ENCODE measurements at places on chromosomes 12 and 14.

DNA sequence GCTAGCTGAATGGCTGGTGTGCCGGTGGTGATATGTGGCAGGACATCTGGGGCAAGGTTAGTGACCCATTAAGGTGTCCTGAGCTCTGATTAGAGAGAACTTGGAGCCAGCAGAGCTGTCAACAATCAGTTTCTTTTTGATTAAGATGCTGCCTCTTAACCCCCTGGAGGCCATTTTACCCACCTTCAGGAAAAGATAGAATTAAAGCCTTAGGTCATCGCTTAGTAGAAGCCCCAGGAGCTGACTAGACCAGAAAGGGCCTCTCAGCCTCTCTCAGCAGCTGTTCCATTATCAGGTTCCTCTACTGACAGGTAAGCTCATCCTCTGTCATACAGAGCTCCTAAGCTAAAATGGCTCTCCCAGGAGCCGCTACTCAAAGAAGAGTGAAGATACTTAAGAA lies 339.0 kb downstream of the FUT8 start:
- H3K4me3 ChIP-seq, result no peak overlapping the region
- H3K27me3 ChIP-seq, result no peaks in the 10 kb centered on the region
- no peak overlapping the region for H3K27ac ChIP-seq
- peaks cover 31% of the 10 kb centered on the region for H3K4me1 ChIP-seq

DNA sequence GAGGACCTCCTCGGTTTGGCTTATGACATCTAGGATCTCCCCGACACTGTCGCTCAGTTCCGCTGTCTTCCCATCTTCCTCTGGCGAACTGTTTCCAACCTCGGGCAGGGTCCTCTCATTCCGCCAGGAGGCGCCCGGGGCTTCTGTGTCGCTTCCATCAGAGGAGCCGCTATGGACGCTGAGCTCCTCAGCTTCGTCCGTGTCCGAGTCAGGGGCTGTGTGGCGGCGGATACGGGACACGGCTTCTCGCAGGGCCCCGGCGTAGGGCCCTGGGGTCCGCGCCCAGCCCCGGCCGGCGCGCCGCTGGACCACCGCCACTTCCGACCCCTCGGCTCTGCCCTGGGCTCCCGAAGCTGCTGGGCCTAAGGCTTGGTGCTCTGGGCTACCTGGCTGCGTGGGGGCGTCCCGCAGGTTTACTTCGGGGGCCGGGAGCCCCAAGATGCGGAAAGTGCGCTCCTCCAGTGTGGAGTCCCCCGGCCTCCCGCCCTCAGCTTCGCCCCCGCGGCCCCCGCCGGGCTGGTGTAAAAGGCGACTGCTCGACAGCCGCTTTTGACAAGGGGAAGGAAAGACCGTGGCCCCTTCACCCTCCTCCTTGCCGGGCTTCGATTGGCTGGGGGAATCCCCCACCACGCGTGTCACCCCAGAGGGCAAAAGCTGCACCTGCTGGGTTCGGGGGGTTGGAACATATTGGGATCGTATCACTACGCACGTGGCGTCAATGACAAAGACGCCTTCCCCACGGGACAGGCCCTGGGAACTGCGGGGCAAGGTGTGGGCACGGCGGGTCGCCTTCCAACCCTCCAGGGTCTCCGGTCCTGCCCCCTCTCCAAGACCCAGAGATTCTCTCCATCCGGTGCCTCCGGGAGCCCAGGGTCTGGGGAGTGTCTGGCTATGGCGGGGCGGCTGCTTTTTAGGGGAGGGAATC lies 2.1 kb downstream of the DDN start:
- peak overlapping the region; percentile 51 for H3K4me3 ChIP-seq
- H3K36me3 ChIP-seq, result no peaks in the 10 kb centered on the region
- H3K4me1 ChIP-seq, result peaks cover 28% of the 10 kb centered on the region
- peak; percentile 94 for DNase-seq
- peaks cover 96% of the 10 kb centered on the region for H3K27me3 ChIP-seq

DNA sequence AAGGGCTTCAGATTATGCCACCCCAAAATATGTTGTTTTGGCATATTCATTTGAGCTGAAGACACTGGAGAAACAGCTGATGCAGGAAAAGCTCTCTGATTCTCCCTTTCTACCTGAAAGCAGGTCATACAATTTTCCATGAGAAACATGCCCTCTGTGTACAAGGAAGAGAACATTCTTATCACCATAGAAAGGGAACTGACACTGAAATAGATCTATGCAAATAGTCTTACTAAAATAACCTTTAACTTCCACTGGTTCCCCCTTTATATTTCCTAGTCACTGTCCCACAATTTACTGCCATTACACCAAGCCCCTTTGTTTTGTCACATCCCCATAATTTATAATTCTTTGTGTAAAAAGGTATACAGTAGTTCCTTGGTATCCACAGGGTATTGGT lies 9.6 kb upstream of the PHC1 start:
- DNase-seq, result no peak
- no peaks in the 10 kb centered on the region for H3K36me3 ChIP-seq
- H3K4me1 ChIP-seq, result peaks cover 18% of the 10 kb centered on the region

GRCh38 chr12:7937833-7938506 lies 2.0 kb upstream of the SLC2A3 start:
- no peak for DNase-seq
- H3K27ac ChIP-seq, result no peak overlapping the region
- H3K27me3 ChIP-seq, result no peaks in the 10 kb centered on the region
- peaks cover under 1% of the 10 kb centered on the region for H3K36me3 ChIP-seq
- H3K4me3 ChIP-seq, result no peak overlapping the region

DNA sequence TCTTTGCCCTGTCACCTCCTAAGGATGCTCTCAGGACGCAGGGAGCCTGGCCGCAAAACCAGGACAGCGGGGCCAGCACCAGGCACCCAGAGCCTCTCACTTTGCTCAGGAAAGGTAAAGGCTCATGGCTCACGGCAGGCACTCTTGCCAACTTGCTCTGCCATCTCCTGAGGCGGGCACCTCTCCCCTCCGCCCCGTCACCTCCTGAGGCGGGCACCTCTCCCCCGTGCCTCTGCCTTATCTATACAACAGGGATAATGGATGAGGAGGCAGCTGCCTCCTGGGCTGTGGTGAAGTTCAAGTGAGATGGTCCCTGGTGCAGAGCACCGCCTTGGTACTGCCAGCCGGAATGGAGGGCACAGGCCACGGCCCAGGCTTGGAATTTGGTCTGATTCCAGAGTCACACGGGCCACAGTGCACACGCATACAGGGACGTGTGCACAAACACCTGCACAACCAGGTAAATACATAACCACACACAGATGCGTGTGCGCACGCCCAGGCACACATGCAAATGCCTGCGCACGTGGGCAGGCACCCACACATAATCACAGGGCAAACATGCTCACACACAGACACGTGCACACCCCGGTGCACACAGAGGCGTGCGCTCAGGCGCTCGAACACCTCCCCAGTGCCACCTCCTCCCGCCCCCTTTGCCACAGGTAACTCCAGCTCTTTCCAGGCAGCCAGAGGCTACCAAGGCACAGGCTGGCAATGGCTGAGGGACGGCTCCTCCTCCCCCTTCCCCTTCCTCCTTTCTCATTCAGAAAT lies 11.6 kb downstream of the DEGS2 start:
- H3K4me1 ChIP-seq, result no peaks in the 10 kb centered on the region
- no peak overlapping the region for H3K27ac ChIP-seq
- DNase-seq, result no peak
- no peaks in the 10 kb centered on the region for H3K36me3 ChIP-seq
- no peak overlapping the region for H3K4me3 ChIP-seq

DNA sequence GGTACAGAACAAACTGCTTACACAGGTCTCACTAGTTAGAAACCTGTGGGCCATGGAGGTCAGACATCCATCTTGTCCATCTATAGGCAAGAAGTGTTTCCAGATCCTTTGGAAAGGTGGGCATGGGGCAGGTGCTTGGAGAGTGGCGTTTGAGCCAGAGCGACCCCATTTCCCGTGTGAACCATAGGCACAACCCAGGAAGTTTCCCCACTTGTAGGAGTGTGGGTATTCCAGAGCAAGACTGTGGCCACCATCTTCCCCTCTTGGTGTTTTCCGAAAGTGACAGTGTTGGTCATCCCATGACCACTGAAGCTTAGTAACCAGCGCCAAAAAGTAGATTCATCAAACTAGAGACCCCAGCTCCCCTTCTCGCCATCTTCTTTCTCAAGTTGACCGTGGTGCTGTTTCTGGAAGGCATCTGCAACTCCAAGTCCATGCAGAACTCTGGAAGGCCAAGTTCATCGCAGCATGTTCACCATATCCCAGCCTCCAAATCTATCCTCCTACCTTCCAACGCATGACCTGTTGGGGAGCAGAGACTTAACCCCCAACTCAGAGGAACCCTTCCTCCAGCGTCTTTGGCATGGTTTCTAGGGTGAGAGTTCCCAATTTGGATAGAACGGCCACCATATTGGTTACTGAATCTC lies 19.7 kb downstream of the PHETA1 start:
- no peak overlapping the region for H3K27ac ChIP-seq
- no peaks in the 10 kb centered on the region for H3K27me3 ChIP-seq
- DNase-seq, result no peak
- no peaks in the 10 kb centered on the region for H3K4me1 ChIP-seq

DNA sequence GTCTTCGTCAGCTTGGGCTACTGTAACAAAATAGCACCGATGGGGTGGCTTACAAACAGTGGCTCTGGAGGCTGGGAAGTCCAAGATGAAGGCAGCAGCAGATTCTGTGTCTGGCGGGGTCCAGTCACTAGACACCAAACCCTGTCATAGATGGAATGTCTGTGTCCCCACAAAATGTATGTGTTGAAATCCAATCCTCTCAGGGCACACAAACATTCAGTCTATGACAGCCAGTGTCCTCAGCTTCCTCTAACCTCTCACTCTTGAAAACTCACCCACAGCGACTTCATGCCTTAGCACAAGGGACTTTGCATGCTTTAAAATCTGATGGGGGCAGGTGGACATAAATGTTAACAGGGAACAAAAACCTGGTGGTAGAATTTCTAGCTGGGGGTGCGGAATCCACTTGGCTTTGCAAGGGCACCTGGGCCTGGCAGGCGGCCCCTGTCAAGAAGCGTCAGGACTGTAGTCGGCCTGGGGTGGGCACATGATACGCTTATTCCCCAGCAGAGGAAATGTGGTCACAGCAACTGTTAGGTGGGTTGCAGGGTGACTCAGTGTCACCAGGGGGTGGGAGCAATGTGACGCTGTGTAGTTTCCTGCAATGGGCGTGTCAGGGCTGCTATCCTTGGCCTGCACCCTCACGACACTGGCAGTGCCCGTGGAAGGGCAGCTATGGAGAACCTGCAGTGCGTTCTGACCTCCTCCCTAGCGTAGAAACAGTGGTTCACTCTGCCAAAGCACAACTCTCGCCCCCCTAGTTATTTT lies 17.7 kb downstream of the RIN3 start:
- no peaks in the 10 kb centered on the region for H3K36me3 ChIP-seq
- H3K27ac ChIP-seq, result no peak overlapping the region
- no peaks in the 10 kb centered on the region for H3K27me3 ChIP-seq
- no peaks in the 10 kb centered on the region for H3K4me1 ChIP-seq

GRCh38 chr14:105666420-105666819 lies 140.0 kb downstream of the TMEM121 start:
- no peaks in the 10 kb centered on the region for H3K27me3 ChIP-seq
- H3K4me1 ChIP-seq, result no peaks in the 10 kb centered on the region
- no peaks in the 10 kb centered on the region for H3K36me3 ChIP-seq
- DNase-seq, result no peak
- no peak overlapping the region for H3K27ac ChIP-seq

Data from neural progenitor cell (in vitro differentiated cells).